H54 (cell line): ENCODE measurements at places on chromosomes 7 and 10.

- DNase-seq, result no peak
Observed at GRCh38 chr10:93515071-93516005, 18.9 kb downstream of the CEP55 start.

- DNase-seq, result no peak
Observed at GRCh38 chr7:127598318-127598717, 4.8 kb downstream of the FSCN3 start.

- no peak for DNase-seq
Observed at GRCh38 chr7:11228515-11228914, 254.8 kb downstream of the PHF14 start.

DNA sequence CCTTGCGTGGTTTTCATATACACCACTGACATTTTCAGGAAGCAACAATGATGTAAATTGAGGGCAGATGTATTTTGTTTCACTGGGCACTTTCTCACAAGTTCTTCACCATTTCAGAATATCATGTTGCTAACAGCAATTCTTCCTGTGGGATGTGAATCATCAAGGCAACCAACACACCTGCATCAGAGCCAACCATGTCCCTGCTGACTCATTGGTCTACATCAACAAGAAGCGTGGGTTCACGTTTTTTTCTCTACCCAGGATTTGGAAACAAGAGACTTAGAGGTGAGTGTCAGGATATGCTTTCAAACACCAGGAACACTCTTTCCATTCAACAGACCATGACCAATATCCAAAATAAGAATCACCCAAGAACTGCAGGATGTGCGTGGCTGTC is 203.9 kb downstream of the TEX36 start:
- no peak for DNase-seq

DNA sequence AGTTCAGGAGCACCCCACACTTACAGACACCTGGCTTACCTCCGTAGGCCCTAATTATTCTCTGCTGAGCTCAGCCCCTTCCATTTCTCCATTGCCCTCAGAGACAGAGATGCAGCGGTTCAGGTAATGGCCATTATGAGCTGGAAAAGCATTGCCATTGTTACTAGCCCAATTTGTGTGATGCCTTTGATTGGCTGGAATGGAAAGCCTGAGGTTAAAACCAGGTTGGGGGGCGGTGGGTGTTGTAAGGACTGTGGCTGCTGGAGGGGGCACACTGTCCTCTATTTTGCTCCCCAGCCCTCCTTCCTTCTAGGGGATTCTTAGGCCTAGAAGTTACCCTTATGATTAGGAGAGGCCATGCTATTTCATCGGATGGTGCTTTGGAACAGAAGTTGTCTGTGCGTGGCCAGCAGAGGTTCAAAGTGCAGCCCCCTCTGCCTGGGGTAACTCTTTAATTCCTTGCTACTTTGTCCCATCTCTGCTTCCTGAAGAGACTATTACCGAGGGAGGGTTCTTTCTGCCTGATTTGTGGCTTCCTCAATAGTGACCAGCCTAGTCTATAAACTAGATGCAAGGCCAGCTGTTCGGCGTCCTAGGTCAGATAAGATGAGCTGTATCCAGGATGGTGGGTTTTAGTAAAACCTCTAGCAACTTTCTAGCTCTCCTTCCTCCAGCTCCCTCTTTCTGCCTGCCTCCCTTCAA is 14.2 kb upstream of the ACSL5 start:
- DNase-seq, result no peak

DNA sequence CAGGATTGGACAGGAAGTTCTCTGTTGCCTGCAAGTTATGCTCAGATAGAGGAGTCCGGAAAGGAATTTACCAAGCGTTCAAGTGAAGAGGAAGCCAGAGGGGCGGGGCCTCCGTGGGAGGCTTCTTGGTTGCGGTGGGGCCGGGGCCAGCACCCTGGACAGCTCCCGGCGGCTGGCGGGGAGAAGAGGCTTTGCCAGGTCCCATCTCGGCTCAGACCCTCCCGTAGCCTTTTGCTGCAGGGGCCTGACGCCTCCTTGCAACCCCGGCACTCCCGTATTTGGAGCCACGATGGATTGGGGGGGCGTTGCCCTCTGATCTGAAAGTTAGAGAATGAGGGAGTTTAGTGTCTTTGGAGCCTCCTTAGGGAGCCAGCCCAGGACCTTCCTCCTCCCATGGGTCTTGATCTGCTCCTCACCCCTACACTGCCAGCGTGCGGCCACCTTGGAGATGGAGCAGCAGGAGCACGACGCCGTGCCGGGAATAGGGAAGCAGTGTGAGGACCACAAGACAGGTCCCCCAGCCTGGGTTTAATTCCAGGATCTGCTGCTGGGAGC is 3.1 kb upstream of the SLC18A3 start:
- DNase-seq, result peak; percentile 87

GRCh38 chr10:44827431-44828006 is 83.6 kb upstream of the TMEM72 start:
- DNase-seq, result no peak

DNA sequence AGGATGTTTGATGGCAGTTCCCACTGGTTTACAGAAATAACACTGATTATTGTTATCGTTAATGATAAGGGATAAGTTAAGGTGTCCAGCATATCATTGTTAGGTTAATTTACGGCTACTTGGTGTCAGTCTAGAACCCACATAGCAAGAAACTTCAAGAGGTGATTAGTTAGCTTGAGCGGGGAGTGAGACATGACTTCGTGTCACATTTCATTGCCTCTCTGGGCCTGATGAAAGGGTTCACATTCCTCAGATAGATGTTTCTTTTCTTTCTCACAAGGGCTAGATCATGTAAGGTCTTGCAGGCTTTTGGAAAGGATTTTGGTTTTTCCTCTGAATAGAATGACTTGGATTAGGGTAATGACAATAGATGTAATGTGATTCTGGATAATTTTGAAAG is 26.7 kb downstream of the WAC start:
- DNase-seq, result no peak

GRCh38 chr7:17444673-17445072 is 146.2 kb downstream of the AHR start:
- peak; percentile 21 for DNase-seq

GRCh38 chr7:30268586-30268985 is 15.8 kb upstream of the ZNRF2 start:
- DNase-seq, result no peak

- no peak for DNase-seq
Observed at GRCh38 chr7:127258111-127258510, 5.4 kb upstream of the GRM8 start.

DNA sequence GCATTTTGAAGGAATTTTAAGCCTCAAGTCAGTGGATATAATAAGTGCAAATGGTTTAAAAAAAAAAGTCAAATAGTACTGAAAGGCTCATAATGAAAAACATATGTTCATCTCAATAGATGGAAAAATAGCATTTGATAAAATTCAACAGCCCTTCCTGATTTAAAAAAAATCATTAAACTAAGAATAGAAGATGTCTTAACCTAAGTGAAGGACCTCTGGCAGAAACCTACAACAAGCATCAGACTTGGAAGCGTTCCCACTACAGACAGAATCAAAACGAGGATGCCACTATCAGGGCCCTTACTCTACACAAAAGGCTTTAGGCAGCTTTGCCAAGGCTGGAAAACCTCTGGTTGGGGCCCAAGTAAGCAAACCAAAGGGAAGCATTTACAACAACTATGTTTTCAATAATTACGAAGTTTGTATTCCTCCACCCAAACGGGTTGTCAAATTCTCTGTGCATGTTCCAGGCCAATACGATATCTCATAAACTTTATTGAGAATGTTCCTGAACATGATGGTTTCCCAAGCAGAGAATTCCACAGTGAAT is 45.1 kb downstream of the CYTH3 start:
- DNase-seq, result no peak

DNA sequence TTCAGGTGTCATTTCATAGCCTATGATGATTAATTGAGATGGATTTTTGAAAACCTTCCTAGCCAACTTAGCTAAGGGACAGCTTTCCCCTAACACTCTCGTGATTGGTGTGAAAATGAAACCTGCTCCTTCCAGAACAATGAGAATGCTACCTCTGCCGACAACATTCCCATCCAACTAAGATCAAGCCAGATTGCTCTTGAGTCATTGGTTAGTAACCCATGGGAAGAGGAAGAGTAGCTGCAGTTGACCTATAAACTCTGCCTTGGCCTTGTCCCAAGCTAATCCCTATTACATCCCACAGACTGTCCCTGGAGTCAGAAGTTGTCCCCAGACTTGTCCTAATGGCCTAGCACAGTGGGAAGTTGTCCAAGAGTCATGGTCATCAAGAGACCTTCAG is 80.5 kb upstream of the SVIL start:
- no peak for DNase-seq

GRCh38 chr7:19262826-19263225 is 117.6 kb upstream of the FERD3L start:
- DNase-seq, result no peak

GRCh38 chr7:88121335-88121734 is 98.5 kb downstream of the SRI start:
- DNase-seq, result no peak

DNA sequence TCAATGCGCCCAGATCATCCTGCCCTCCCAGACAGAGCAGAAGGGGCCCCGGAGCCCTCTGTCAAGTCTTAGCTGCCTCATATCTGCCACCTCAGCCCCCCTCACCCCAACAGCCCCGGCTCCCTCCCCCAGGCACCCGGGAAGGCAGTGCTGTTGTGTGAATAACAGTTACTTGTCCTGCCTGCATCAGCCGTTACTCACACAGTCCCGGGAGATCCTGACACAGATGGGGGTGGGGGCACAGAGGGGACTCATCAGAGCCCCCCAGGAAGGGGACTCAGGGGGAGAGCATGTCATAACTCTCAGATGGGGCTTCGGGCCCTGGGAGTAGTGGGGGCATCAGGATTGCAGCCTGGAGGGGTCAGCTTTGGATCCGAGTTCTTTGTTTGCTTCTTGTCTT is 12.4 kb upstream of the SERPINE1 start:
- DNase-seq, result no peak

- DNase-seq, result no peak
Observed at GRCh38 chr10:96767611-96768010, 47.3 kb upstream of the PIK3AP1 start.

- DNase-seq, result no peak
Observed at GRCh38 chr10:83896219-83896618, 243.1 kb upstream of the GHITM start.

DNA sequence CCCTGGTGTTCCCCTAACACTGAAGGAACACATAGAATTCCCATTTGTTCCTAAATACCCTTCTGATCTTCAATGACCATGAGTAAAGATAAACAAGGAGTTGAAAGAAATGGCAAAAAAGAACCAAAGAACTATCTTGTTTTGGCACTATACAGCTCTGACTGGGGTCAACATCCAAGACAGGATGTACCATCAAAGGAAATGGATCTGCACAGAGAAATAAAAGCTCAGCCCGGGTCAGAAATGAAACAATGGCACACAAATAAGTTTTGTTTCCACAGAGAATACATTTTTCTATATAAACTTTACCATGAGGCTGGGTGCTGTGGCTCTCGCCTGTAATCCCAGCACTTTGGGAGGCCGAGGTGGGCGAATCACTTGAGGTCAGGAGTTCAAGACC is 18.0 kb upstream of the USP54 start:
- DNase-seq, result no peak

DNA sequence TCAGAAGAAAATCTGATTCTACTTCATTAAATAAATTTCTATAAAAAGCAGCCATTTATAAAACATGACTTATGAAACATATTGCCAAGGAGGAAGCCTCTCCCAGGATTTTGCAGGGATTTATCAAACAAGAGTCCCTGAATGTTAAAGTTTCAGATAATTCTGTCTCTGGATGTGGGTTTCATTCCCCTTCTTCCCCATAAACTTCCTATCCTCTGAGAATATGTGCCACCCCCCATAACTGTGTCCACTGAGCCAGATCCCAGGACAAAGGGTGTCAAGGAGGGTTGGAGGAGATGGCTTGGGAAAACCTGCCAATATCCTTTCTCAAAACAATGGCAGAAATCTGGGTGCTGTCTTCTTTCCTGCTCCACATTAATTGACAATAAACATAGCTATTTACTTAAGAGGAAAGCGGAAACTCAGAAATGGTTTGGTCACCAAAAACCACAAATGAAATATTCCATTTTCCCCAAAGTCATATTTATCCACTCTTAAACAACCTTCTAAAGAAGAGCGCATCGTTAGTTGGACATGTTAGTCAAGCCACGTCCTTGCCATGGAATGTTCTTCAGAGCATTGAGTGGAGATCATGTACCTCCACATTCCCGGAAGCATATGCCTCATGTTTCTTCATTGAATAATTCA is 54.3 kb upstream of the AKR1E2 start:
- DNase-seq, result no peak

DNA sequence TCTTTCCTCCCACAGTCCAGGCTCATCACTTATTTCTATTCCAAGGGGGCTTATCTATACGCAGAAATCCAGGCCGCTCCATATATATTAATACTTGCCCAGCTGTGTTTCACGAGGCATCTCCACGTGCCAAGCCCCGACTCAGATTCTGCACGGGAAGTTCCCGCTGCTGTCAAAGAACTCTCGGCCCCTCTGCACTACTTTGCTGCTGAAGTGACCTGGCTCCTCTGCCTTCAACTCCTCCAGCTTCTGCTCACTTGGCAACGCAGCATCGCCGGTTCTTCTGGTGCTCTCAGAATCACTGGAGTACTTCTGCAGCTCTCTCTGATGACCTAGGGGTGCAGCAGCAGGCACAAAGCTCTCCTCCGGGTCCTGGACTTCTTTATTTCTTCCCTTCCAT is 9.7 kb upstream of the CHST12 start:
- no peak for DNase-seq

GRCh38 chr10:116770281-116770680 is 27.9 kb upstream of the HSPA12A start:
- DNase-seq, result no peak

DNA sequence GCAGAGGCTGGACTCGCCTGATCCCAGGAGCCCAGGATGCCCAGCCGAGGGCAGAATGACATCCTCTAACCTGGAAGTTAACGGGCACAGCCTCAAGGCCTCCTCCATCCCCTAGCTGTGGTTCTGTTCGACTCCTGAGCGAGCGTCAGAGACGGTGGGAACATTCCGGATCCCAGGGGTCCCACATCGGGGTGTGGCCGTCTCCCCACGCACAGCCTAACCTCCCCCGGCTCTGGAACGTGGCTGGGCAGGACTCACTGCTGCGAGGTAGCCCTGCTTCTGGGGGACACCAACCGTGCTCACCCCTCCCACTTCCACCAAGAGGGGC is 8.4 kb downstream of the FOXL3 start:
- DNase-seq, result no peak

DNA sequence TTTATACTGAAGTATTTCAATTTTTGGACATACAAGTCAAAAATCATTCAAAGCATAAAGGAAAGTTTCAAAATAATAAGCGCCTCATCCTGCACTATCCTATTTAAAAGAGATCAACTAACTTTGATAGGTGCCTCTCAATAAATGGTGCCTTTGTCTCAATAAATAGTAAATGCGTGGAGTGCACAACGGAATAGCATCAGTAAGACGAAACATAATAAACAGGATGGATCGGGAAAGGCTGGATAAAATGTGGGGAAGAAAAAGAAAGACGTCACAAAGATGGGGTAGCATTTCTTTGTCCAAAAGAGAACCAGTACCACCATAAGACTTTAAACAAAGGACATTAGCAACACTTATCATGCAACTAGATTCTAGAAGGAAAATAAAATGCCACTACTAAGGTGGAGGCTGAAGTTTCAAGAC is 571 bp upstream of the PRKAR2B start:
- no peak for DNase-seq
